GM19239 (cell line): ENCODE measurements at places on chromosomes 4 and X.

- DNase-seq = no peak
Observed at GRCh38 chr4:6742989-6743388, 27.0 kb downstream of the BLOC1S4 start.

DNA sequence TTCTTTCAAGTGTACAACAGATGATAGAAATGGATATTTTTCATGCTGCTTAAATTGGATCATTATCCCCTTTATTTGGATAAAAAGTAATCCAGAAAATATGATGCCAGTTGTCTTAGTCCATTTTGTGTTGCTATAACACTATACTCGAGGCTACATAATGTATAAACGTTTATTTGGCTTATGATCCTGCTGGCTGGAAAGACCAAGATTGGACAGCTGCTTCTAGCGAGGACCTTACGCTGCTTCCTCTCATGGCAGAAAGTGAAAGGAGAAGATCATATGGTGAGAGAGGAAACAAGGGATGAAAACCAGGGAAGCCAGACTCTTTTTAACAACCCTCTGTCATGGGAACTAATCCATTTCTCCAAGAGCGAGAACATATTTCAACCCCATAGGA, 102.7 kb downstream of the TRAM1L1 start:
- no peak for DNase-seq

DNA sequence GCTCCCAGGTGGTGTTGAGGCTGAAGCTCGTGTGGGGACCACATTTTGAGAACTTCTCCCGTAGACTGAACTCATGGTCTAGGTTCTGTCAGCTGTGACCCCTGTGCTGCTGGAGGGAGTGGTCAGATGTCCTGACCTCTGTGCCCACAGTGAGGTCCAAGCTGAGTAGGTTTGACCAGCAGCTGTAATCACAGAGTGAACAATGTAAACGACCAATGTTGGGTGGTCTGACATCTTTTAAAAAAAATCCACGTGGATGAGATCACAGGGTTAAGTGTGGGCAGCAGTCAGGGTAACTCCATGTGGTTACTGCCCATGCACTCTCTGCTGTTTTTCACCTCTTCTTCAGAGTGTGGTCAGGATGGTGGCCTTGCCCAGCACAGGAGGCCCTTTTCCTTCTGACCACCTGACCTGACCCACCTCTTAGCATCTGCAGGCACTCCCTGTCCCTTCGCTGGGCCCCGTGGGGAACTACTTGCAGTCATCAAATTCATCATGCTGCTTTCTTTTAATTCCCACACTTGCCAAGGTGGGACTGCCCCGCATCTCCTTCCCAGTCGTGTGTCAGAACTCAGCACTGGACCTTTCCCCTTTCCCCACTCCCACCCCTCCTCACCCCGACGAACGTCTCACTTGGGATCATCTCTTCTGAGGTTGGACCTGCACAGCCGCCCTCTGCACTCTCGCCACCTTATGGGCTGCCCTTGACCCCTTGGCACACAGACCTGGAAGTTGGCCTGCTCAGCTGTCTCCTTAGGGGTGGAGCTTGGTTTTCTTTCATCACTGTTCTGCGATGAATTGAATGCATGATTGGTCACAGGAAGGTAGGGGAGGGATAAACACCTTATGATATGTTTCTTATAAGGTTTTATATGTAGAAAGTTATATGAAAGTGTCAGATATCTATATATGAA, 120.1 kb downstream of the PTTG2 start:
- no peak for DNase-seq

DNA sequence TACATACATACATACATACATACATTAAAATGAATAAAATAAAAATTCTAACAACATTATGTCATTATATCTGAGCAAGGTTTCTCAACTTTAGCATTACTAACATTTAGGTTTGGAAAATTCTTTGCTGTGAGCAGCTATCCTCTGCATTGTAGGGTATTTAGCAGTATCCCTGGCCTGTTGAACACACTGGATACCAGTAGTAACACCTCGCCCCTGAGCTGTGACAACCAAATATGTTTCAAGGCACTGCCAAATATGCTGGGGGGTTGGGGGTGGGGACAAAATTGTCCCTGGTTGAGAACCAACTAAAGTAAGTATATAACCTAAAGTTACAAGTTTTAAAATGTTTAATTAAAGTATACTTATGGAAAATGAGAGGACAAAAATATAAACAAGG, 860.9 kb upstream of the FTHL17 start:
- no peak for DNase-seq

DNA sequence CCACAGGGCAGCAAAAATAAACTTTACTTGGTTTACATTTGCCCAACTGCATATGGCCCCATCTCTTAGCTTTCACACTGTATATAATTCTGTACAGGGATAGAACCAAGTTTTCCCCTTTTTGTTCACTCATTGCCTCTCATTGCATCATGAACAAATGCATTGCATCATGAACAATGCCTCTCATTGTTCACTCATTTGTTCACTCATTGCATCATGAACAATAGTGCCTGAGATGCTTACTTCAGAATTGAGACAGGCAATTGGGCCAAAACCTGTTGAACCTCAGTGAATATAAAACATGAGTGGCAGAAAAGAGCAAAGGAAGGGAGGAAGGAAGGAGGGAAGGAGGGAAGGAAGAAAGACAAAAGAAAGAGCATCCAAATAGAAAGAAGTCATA, 98.2 kb downstream of the SOWAHB start:
- DNase-seq = no peak

DNA sequence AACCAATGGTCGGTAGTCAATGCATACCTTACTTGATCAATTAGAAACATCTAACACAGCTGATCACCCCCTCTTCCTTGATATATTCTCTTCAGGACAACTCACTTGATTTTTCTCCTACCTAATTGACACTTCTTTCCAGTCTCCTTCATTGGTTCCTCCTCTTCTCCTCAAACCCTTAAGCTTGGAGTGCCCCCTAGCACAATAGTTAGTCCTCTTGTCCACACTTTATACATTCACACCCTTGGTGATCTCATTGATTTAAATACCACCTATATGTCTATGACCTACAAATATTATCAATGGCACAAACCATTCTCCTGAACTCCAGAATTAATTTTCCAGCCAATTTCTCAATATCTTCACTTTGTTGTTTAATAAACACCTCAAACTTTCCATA, 724.0 kb downstream of the ADGRL3 start:
- DNase-seq = no peak

DNA sequence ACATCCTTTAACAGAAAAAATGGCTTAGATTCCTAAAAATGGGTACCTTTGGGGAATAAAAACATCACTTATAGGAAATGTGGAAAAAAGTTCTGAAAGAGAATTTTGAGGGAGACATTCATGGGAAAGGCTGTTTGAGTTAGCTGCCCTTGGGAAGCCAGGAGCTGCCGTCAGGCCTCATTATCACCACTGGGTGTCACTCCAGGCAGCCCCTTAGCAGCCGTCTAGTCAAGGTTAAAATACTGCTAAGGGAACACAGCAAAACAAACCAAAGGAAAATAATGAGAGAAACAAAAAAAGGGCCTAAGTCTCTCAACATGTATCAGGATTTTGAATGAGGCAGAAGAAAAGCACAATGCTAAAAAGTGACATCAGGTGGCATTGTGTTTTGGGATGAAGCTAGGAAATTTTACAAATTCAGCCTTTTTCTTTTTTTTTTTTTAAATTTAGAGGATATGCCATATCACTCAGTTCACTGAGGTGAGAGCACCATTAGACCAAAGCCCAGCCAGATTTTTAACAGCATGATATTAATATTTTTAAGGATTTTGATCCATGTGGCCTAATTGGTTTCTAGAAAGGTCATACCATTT, 235.3 kb downstream of the GPAT3 start:
- peak; percentile 10 for DNase-seq
